ENCODE measurements at places on chromosomes 3 and 15. TPM values are rescaled to one million over a fixed set of nuclear protein-coding genes. Genes with fewer than 3 reads are reported as not detected.

- no peak for DNase-seq
These were observed 22.3 kb downstream of the VIPR1 start for GRCh38 chr3:42524751-42525150.

The NEIL1 gene
- 0.48 TPM for total RNA-seq

The HERC2 gene
- total RNA-seq, result 27.9 TPM

GRCh38 chr3:159844801-159845261, 143.8 kb upstream of the IL12A start:
- no peak for DNase-seq

All from A172 (cell line).